ENCODE measurements at places on chromosomes 11 and 22. TPM values are rescaled to one million over a fixed set of nuclear protein-coding genes. Genes with fewer than 3 reads are reported as not detected.

The OR1S1 gene
- total RNA-seq: not detected

The ZFPL1 gene
- 32.2 TPM for total RNA-seq

GRCh38 chr11:72705442-72706365 is 31.5 kb upstream of the PDE2A start:
- DNase-seq: no peak

DNA sequence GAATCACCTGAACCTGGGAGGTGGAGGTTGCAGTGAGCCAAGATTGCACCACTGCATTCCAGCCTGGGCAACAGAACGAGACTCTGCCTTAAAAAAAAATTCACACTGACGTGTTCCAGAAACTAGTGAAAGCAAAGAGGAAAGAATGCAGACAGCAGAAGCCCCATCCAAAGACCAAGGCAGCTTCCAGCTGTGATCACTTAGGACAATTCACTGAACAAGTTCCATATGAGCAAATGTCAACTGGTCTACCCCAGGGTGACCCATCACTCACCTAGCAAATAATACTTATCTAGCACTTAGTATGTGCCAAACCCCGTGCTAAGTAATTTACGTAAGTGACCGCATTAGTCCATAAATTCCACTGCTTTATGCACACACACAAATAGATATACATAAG is 138.9 kb downstream of the LARGE1 start:
- DNase-seq: no peak

The RPLP2 gene
- total RNA-seq: 2,761 TPM

- DNase-seq: no peak
Observed at GRCh38 chr11:17713851-17714250, 5.5 kb upstream of the MYOD1 start.

- no peak for DNase-seq
Observed at GRCh38 chr11:135023499-135023898, 611.5 kb upstream of the B3GAT1 start.

DNA sequence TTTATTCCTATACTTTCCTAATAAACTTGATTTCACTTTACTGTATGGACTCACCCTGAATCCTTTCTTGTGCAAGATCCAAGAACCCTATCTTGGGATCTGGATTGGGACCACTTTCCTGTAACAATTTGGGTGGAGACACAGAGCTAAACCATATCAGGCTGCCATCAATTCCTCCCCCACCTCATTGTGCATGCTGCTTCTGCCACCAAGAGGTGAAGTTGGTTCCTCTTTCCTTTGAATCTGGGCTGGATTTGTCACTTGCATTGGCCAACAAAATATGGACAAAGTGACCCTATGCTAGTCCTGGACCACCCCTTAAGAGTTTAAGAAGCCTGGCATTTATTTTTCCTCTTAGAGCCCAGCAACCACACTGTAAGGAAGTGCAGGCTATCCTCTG is 39.4 kb upstream of the CEP295 start:
- DNase-seq: no peak

DNA sequence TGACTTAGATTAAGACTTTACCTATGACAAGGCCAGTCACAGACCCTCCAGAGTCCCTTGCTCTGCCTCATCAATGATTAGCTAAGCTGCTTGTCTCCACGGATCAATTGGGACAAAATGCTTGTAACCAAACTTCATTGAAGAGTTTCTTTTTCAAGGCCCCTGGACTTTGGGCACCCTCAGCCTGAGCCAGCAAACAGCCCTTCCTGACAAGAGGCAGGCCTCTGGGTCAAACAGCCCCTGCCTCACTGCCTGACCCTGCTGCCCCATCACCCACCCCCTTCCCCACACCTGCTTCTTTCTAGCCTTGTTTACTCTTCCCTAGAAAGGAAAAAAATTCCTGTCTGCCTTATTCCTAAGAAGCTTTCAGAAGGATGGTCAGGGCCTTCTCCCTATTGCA is 26.3 kb upstream of the CDON start:
- no peak for DNase-seq

GRCh38 chr22:48870436-48870835 is 957.2 kb downstream of the BRD1 start:
- no peak for DNase-seq

DNA sequence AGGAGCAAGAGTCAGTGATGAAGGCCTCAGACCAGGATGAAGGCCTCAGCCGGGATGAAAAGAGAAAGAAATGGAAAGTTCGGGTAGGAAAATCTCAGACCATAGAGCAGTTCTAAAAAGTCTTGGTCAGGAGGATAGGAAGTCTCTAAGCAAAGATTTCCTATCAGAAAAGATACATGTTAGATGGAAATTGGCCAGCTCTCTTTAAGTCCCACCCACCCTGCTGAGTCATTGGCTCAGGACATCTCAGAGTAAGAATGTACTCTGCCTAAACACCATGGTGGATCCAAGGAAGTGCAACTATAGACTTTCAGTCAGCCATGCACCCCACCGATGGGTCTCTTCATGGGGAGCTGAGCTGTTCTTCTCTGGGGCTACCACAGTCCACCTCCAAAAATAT is 4.4 kb downstream of the OR8B3 start:
- DNase-seq: no peak

GRCh38 chr11:1749395-1750351 is 722 bp downstream of the IFITM10 start:
- DNase-seq: no peak

DNA sequence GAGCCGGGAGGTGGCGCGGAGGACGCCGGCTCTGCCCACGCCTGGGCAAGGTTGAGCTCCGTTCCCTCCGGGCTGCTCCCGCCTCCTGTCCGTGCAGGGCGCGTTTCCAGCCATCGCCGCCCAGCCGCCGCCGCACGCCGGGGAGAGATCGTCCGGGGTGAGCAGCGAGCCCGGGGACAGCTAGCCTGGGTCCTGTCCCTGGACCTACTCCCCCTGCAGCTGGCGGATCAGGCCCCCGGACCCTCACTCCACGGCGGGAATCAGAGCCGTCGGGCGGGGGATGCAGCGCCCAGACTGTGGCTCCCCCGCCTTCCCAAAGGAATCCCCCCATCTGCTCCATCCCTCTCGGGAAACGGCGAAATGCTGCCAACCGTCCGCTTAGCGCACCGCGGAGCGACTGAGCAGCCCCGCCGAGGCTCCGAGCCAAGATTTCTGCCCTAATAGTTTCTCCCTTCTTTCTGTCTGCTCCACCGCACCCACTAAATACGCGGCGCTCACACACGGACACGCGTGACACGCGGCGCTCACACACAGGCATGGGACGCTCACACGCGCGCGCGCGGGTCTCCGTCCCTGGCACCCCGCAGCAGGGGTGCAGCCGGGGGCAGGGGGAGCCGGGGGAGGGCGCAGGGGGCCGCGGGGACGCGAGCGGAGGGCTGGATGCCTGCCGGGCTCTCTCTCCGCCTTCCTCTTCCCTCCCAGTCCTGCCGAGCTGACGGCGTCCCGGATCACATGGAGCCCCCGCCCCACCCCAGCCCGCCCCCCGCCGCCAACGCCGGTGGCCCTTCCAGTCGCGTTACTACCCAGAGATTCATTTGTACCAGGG is at the start of gene KCNJ5:
TSS of gene KCNJ5 (plus strand) at position 814 of the 826 bp plus-strand sequence. CDS start 19,918 bp downstream, outside the sequence.
- peak; percentile 56 for DNase-seq

DNA sequence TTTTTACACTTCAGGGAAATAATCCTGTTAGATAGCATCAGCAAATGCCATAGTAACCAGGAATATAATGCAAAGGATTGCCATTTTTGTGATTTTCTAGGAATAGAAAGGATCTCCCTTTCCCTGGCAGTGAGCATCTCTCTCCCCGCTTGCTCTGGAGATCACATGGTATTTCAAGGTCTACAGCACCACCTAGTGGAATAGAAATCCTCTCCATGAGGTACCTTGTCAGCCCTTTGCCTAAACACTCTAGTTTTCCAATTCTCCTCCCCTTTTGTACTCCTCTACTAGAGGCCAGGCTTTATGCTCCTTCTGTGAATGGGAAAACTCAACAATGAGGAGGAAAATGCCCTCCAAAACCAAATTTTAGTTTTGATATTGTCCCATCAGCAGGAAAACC is 78.4 kb downstream of the XRRA1 start:
- DNase-seq: no peak

DNA sequence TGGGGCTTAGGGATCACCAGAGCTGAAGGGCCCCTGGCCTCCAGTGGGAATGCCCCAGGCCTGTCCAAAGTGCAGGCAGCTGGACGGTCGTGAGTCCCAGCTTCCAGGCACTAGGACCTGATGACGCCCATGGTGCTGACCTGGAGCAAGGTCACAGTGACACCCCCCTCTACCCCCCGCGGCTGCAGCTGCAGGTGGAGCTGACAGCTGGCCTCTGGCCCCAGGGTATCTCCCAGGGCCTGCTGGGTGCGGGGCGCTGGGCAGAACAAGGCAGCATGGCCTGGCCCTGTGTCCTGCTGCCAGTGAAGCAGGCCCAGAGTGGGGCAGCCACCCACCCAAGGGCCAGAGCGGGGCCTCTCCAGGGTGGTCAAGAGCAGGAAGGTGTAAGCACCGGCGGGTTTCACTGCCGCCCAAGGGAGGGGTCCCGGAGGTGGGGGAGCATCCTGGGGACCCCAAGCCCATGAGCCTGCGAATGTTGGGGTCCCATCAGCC is 553 bp upstream of the TCIRG1 start:
- no peak for DNase-seq

DNA sequence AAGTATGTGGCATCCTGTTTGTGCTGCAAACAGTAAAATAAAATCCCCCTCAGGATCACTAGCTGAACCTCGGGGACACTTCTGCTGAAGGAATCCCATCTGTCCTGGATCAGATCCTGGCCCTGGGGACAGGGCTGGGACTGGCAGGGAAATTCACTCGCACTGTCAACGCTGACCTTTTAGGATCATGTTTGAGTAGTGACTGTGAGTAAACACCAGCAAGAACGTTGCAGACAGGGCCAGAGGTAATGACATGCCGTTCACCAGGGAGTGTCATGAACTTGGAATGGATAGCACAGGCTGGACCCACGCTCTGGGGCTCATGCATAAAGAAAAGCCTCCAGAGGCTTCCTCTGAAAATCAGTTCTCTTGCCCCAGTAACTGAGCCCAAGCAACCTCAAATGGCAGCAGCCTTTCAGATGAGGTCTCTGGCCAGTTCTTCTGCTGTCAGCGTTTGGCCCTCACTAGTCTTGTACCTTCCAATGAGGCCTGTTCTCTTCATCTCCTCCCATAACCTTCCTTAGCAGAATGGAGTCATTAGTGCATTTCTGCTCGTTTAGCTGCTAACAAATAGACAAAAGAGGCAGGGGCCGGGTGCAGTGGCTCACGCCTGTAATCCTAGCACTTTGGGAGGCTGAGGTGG is 51.0 kb upstream of the BARX2 start:
- no peak for DNase-seq

DNA sequence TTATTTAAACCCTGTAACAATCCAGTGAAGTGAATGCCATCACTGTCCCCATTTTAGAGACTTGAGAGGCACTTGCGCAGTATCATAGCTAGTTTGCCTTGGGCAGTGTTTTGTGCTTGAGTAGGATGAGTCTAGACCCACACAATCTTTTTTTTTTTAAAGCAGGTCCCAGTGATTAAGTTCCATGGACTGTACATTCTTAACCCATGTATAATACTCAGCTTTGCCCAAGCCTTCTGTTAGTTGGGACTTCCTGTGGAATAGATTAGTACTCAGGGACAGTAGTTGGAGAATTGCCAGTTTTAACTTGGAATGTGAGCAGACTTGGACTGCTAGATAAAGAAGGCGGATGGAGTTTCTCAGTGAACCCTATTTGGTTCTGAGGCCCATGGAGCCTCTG is 108.6 kb upstream of the RASSF10 start:
- DNase-seq: no peak
